Stimulated activated CD4-positive, alpha-beta T cell treated with anti-CD3 and anti-CD28 coated beads, Interleukin-1b, Interleukin-23, amount 100 ng/mL, for 4 hours (primary cell): ENCODE measurements at places on chromosomes 12 and 14.

DNA sequence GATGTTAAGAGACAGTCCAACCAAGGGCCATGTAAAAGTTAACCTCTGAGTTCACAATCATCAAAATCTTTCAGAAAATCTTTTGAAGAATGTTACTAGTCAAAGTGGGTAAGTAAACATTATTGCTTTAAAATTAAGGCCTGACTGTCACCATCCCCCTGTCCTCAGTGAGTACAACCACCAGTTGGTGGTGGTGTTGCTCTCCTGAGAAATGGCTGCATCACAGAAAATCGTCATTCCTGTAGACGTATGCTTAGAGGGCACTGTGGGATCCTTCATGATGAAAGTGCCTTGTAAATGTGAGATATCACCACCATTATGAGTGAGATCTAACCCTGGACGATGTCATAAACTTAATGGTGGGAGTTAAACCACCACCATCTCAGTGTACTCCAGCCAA, 451.2 kb downstream of the RPS29 start:
- no peak for DNase-seq

- no peak for DNase-seq
Observed at GRCh38 chr12:109817627-109818231, 15.5 kb downstream of the TRPV4 start.

GRCh38 chr12:32292151-32292550, 107.2 kb upstream of the FGD4 start:
- no peak for DNase-seq

GRCh38 chr12:106235770-106236169, 12.1 kb downstream of the CKAP4 start:
- no peak for DNase-seq

GRCh38 chr14:97336179-97336578, 539.0 kb downstream of the VRK1 start:
- DNase-seq, result no peak
